ENCODE measurements at places on chromosomes 11 and 22.

GRCh38 chr11:8838248-8838647 is 72.7 kb upstream of the AKIP1 start:
- DNase-seq = no peak

GRCh38 chr11:72584939-72585597 is 89.2 kb downstream of the PDE2A start:
- no peak for DNase-seq

DNA sequence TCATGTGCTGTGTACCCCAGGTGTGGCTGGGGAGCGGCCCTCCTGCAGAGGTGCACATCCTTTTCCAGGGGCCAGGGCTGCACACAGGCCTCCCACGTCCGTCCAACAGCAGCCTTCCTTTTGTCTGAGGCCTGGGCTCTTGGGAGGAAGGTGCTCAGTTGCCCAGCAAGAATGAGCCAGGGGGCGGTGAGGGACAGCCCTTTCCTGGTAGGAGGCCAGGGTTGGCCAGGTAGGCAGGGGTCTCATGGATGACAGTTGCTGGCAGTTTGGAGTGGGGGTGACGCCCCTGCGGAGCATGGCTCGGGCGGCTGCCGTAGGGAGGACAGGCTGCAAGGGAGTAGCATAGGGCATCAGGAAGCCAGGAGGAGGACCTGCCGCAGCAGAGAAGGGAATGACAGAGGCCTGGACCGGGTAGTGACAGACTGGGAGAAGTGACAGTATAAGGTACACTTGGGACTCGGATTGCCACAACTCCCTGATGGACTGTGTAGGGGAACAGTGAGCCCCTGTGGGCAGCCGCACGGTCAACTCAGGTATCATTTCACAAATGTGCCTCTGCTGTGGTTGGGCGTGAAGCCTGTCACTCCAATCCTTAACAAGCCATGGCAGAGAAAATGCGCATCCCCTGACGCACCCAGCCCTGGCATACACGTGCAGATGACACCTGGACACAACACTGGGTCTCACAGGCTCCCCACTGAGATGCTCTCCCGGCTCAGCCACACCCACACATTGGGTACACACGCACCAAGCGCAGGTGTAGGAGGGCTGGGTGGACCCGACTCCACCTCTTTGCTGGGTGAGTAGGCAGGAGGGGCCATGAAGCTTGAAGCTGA is 79.7 kb downstream of the DGCR2 start:
- no peak for DNase-seq

DNA sequence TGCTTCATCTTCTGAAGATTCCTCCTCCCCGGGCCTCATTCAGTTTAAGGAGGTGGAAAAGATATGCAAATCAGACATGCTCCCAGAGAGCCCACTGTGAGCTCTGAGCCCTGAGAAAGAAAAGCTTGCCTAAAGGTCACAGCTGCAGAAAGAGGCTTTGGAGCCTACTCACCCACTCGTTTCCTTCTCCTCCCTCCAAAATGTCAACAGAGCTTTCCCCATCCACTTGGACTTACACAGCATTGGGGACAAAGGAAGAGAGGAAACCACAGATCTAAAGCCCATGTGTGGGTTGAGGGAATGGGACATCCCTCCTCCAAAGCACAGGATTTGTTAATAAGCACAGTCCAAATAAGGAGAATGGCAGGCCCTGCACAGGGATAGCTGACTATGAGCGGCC is 158.4 kb downstream of the ETS1 start:
- DNase-seq = no peak

- DNase-seq = no peak
Observed at GRCh38 chr11:68040101-68040956, 1.5 kb downstream of the TCIRG1 start.

- no peak for DNase-seq
Observed at GRCh38 chr22:19805821-19806212, 45.2 kb downstream of the TBX1 start.

DNA sequence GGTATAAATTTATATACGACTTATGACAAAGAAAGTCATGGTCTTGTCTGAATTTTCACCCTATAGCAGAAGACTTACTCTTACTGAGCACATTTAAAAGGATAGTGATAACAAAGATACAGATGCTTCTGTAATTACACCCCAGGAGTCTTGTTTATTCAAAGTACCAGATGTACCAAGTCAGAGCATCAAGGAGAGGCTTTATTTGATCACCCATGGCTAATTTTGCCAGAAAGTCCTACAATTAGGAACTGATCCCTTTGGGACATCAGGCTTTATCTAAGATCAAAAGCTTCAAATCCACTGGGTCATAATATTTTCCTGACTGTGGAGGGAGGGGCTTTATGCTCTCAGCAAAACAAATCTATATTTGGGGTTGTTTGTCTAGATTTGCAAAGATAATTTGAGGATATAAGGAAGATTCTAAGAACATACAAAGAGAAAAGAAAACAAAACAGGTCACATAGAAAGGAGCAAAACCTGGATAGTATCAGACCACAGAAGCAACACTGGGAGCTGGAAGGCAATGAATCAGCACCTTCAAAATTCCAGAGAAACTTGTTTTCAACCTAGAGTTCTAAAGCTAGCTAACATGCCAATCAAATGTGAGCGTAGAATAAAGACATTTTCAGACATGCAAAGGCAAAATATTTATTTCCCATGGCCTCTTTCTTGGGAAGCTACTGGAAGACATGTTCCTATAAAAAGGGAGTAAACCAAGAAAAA is 124.8 kb upstream of the CSNK2A3 start:
- DNase-seq = no peak

DNA sequence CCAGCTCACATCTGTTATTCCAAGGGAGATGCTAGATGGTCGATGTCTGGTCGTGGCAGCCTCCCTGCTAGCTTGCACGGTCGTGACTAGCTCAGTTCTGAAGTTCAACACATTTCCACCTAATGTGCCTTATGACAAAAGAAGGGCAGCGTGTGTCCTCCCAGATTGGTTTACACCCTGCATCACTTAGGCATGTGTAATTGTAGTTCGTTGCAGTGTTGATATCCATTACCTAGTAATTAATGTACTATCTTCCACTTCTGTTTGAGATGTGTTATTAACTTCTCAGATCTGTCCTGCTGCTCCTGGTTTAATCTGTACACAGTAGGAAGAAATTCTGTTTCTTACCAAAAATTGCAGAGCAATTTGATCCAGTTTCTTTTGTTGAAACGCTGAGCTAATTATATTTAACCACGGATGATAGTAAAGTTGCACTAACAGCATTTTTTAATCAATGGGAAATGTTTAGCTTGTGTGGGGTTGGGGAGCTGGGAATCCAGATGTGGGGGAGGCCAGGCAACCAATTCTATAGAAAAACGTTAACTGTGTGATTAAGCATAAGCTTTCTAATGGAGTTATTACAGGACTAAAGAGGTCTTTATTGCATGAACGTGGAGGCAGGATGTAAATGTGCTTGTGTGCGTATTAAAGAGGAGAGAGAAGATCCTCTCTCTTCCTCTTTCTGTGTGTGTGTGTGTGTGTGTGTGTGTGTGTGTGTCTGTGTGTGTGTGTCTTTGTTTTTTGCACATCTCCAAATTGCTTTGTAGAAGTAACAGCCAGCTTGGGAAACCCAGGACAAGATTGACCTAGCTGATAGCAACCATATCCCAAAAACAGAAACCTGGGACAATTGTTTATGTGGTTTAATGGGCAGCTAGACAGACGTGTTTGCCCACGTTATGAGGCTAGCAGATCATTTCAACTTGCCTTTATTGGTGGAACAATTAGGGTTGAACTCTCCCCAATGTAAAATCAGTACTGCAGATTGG is 145.7 kb upstream of the TTC12 start:
- no peak for DNase-seq

- DNase-seq = no peak
Observed at GRCh38 chr22:40602231-40602630, 34.3 kb downstream of the MRTFA start.

GRCh38 chr11:111966678-111967077 is 29.5 kb downstream of the DIXDC1 start:
- no peak for DNase-seq

GRCh38 chr11:67355023-67355793 is 1.9 kb upstream of the POLD4 start:
- DNase-seq = no peak

- no peak for DNase-seq
Observed at GRCh38 chr11:32224580-32224979, 133.7 kb downstream of the RCN1 start.

DNA sequence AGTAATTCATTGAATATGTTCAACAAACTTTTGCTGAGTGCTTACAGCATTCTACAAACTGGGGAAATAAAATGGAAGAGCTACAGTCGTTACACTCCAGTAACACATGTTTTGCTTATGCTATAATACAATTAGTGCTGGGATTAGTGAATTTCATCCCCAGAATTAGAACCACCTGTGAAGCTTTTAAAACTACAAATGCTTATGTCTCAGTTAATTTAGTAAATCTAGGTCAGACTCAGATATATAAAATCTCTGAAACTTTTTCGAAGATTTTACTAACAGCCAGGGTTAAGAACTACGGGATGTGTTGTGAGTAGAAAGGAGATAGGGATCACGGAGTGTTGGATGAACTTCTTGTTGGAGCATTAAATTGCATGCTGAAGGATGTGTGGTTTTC is 33.7 kb upstream of the EED start:
- DNase-seq = no peak

GRCh38 chr11:69327741-69328191 is 33.8 kb downstream of the MYEOV start:
- no peak for DNase-seq

- DNase-seq = no peak
Observed at GRCh38 chr11:118090545-118091162, 3.9 kb upstream of the SMIM35 start.

DNA sequence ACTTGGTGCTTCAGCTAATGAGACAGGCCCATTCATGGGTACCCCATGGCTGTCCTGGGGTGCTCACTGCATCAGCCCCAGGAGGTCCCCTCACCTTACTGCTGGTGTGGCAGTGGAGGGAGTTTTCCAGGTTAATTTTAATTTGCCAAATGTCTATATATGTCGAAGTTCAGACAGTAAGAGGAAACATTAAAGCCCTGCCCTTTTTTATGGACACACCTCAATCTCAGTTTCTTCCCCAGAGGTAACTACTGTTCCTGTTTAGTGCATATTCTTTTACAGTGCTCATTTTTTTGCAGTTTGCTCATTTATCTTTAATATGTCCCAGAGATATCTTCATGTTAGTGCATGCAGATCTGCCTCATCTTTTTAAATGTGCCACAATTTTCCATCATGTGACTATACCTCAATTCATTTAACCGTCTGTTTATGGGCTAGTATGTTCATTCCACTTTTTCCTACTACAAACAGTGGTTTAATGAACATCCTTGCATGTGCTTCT is 11.6 kb downstream of the PANX1 start:
- no peak for DNase-seq

- DNase-seq = no peak
Observed at GRCh38 chr22:31639436-31640039, 22.5 kb downstream of the PISD start.

DNA sequence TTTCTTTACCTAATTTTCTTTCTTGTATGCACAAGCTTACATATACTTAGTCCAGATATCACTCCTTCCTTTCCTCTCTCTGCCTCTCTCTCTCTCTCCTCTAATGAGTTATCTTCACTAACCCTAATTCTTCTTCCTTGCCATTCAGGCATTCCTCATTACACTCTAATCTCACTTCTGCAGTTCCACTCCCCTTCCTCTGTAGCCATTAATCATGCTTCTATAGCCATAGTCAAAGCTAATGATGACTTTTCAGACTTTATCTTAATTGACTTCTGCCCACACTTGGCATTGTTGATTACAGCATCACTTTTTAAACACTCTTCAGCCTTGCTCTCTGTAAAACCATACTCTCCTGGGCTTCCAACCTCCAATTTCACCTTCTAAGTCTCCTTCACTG is 35.3 kb upstream of the SC5D start:
- DNase-seq = no peak

DNA sequence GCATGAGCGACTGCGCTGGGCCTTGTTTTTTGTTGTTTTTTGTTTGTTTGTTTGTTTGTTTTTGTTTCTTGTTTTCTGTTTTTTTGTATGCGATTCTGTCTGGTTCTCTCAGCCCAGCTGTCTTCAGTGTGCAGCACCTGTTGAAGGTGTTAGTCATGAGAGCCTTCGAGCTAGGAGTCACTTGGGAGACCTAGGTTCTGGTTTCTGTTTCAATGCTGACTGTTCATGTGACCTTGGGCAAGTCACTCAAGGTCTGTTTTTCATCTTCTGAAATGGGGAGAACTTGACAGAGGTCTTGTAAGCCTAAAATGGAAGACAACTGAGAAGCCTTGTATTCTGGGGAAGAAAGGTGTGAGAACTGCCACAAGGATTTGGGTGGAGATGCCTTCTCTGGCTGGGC is 1.8 kb downstream of the DCPS start:
- DNase-seq = no peak

DNA sequence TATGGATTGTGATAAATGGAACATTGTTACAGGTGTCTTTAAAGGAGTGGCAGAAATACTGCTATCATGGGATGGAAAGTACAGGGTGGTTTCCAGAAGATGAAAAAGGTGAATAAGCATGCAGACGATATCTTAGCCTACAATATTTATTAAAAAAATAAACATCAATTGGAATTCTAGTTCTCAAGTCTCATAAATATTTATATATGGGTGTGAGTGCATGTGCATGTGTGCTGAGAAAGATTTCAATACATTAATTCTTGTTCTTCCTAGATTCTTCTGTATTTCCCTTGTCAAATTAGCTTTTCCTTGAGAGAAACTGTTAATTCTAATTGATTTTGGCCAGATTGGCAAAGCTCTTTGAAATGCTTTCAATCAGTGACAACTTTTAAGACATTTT is 618.2 kb downstream of the METTL15 start:
- DNase-seq = no peak

DNA sequence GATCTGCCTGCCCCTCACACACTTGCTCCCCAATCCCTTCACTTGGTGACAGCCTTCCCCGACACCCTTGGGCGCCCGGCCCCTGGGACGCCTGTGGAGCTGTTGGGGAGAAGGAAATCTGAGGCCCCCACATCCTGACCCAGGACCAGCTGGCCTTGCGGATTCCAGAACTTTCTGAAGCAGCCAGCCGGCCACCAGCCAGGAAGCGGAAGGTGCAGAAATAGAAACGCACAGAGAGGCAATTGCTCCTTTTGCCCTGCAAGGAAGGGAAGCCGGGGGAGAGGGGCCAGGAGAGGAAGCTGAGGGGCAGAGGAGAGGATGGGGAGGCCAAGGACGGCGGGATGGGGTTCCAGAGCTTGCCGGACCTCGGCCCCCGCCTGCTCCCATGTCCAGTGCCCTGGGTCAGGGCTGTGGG is 66.7 kb upstream of the LINC01488 start:
- DNase-seq = no peak

DNA sequence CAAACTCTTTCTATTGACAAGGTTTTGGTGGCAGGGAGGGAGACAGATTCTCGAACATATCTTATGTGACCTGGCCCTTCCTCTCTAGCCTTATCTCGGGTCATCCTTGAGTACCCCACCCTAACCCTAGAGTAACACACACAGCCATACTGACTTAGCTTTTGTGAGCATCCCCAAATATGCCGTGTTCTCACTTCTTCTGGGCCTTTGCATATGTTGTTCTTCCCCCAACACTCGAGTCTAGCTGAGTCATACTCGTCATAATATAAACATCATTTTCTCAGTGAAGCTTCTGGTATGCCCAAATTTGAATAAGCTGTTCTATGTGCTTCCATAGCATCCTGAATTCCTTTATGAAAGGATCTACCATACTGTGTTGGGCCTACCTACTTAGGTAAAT is 8.0 kb downstream of the TTC17 start:
- DNase-seq = no peak

Measured in T-helper 2 cell (primary cell).